Erythroblast (primary cell): ENCODE measurements at places on chromosomes 2 and 18.

- no peak for DNase-seq
Measured at GRCh38 chr18:5144629-5145028, 52.4 kb downstream of the AKAIN1 start.

DNA sequence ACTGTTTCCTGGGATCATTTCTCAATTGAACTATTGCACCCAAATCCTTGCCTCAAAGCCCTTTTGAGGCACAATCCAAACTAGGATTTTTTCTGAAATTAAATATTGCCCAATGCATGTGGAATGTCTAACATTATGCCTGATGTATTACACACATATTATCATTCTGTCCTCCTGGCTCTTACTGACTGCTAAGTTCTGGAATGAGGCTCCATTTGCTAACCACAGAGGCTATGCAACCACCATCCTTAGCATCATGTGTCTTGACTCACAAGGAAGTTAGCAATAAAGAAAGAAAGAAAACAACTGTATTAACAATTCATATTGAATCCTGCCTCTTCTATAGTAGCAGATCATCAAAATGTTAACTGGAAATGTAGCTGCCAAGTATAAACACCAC, 1142.7 kb downstream of the CNTNAP5 start:
- no peak for DNase-seq

DNA sequence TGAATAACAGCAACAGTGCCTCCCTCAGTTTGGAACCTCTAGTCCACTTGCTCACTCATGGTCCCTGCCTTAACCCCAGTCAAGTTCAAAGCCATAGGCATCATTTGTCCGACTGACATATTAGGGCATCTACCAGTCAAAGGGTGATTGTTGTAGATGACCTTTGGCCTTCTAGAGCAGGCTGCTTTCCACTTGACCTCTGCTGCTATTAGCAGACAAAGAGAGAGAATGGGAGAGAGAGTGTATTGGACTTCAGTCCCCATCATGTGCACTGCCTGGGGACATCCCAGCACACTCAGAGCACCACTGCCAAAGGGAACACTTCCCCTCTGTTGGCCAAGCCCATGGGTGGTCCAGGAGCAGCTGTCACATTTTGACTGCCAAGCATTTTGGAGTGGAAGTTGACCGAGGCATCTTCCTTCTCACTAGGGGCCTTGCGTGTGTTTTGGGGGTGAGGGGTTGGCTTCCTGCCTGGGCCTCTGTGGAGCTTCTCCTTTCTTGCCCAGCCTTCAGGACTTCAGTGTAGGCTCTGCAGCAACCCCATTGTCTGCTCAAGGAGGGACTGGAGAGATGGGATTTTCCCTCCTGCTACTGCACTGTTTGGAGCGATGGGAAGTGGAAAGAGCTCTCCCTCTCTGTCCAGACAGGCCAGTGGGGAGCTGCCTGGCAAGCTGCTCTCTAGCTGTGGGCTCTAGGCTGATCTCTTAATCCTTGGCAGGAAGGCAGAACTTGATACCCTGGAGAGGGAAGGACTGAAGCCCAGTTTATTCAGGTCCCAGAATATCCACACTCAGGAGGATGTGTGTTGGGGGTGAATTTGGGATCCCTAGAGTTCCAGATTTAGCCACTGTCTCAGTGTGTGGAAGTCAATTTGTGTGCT, 68.1 kb downstream of the TMEM247 start:
- DNase-seq, result no peak

DNA sequence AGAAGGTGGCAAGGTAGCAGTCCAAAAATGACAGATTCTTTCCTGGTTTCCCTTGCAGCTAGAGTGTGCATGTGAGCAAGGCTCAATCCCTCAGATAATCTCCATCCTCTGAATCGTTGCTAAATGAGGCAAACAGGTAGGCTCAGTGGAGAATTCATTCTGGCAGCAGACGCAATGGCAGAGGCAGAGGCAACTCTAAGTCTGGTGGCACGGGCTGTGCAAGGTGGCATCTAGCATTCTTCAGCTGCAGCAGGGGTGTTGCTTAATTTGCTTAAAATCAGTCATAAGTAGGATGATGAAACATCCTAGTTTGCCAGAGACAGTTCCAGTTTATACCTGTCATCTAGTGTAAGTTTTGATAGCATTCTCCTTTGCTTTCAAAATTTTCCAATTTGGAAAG, 391.1 kb upstream of the MEX3C start:
- DNase-seq, result no peak

GRCh38 chr2:189369566-189369965, 71.7 kb upstream of the WDR75 start:
- no peak for DNase-seq

GRCh38 chr2:172279214-172279613, 148.2 kb upstream of the ITGA6 start:
- DNase-seq, result no peak

DNA sequence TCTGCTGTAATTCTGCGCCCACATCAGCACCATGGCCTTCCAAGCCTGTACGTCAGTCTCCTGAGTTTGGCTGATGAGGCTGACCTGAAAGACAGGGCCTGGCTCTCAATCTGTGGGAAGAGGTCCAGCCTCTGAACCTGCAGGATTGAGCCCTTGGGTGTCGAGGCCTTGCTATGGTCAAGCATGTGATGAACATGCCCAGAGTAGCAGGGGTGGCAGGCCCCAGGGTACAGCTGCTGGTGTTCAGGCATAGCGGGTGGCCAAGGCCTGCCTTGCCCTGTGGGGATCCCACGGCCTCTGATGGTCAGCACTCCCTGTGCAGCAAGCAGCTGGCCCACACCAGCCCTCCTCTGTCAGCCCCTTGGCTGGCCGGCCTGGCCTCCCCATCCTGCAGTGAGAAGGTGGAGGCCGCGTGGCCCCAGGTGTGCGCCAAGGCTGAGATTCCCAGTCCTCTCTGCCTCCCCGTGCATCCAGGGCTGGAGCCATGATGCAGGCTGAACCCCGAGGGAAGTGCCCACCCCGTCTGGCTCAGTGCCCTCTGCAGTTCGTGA, 298.4 kb downstream of the NDUFA10 start:
- no peak for DNase-seq
